ENCODE measurements at places on chromosomes 11 and 22.

DNA sequence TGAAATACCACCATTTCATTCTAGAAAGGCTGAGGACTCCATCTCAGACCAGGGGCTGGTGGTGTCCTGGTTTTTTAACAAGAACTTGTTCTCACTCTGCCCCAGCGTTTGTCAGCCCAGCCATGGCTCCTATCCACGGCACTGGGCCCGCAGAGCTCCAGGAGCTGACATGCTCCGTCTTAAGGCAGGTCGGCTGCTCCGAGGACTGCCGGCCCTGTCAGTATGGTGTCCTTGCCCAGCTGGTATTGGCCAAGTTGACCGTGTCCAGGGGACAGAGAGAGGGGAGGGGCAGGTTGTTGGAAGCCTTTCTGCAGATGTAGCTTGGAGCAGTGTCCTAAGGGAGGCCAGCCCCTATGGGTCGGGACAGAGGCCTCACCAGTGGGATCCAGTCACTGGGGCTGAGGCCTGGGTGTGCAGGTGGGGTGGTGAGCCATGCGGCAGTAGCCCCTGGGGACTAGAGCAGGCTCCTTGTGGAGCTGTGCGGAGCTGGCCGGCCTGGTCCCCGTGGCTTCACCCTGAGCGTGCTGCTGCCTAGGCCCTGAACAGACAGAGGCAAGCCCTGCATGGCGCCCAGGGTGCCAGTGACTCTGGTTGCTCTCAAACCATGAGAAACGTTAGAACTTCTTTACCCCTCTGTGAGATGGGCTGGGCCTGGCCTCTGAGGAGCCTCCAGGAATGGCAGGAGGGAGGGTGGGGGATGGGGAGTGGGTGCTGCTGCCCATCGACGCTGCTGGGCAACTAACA lies 39.9 kb upstream of the KCNQ1OT1 start:
- DNase-seq: no peak

GRCh38 chr11:13189561-13190426 lies 87.8 kb upstream of the BMAL1 start:
- no peak for DNase-seq

DNA sequence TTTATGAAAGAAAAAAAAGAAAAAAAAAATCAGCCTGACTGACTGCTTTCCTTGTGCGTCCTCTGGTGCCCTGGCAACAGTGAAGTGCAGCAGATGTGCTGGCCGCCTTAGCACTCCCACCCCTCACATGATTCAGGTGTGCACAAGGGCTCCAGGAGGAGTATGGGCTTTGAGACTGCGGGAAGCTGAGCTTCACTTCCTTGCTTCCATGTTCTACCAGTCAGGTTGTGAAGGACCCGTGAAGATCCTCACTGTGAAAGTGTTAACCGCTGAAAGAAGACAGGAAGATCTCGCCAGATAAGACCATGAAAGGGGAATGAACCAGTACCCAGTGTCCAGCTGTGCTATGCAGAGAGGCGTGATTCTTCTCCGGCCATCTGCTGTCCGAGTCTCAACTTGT lies 48.2 kb downstream of the HIRA start:
- DNase-seq: no peak

GRCh38 chr11:3986301-3986700 lies 108.3 kb upstream of the RRM1 start:
- DNase-seq: no peak
